ENCODE measurements at places on chromosomes 12 and 14.
A peak's percentile ranks its signal among the peaks of the same experiment; 100 is the strongest.

- no peak for DNase-seq
These were observed 223.7 kb downstream of the TMTC2 start for GRCh38 chr12:82910246-82910893.

DNA sequence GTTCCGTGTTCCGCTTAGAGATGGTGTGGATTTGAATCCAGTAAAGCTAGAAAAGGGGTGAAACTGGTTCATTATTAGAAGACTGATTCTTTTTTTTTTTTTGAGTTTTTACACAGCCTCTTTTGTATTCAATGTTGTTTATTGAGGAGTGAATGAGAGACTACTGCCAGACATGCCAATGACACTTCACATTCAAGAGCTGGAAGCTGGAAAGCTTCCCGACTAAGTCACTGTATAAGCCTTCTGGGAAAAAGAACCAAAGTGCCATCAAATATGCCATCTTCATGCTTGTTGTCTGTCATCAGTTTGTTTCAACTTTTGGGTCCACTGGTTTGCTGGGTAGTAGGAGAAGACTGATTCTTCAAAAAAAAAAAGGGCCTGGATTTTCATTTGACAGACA, 164.8 kb downstream of the ATP23 start:
- no peak for DNase-seq

- DNase-seq: no peak
These were observed 25.0 kb upstream of the GSG1 start for GRCh38 chr12:13128291-13128965.

GRCh38 chr12:12770262-12770661, 15.2 kb upstream of the APOLD1 start:
- no peak for DNase-seq

- DNase-seq: no peak
These were observed 321.1 kb downstream of the EGLN3 start for GRCh38 chr14:33629792-33630191.

GRCh38 chr14:63428486-63428885, 109.8 kb upstream of the GPHB5 start:
- DNase-seq: no peak

DNA sequence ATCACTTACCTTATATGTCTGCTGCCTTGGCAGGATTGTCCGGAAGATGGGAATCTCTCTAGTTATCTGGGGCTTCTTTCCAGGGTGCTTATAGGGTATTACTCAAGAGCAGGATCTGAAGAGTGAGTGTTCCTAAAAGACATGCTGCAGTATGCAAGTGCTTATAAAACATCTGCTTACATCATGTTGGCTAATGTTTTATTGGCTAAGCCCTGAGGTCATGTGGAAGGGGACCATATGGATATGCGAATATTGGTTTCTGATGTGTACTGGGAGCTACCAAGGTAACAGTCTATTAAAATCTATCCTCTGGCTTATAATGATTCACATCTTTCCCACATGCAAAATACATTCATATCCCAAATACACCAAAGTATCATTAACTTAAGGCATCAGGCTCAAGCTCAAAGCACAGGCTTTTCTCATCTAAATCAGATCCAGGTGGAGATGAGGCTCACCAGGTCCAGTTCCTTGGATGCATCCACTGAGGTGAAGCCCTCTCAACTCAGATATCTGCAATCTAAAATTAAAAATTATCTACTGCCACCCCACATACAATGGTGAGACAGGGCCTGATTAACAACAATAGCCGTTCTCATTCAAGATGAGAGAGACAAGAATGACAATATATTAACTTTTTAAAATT, 29.8 kb downstream of the LRRIQ1 start:
- DNase-seq: no peak

DNA sequence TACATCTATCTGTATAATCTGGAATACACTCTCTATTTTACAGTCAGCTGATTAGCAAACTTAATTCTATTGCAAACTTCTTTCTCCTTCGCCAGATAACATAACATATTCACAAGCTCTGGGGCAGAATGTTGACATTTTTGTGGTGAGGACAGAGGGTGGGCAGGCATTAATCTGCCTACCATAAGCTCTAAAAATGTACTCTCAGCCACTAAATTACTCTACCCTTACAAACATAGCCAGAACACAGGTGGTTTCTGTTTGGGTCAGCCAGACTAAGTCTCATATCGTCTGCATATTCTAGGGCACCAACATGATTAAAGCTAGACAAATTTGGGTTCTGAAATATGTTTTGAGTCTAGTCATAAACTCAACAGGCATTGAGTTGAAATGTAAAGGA, 90.1 kb downstream of the SLC6A15 start:
- no peak for DNase-seq

- DNase-seq: no peak
These were observed 29.4 kb upstream of the CTDSP2 start for GRCh38 chr12:57875753-57876547.

GRCh38 chr14:36988989-36989388, 183.4 kb downstream of the SLC25A21 start:
- DNase-seq: no peak

GRCh38 chr14:91283666-91284065, 39.2 kb upstream of the GPR68 start:
- DNase-seq: no peak

GRCh38 chr12:126676434-126676833, 1590.5 kb upstream of the TMEM132C start:
- DNase-seq: no peak

GRCh38 chr12:77357655-77358054, 292.3 kb upstream of the E2F7 start:
- no peak for DNase-seq

DNA sequence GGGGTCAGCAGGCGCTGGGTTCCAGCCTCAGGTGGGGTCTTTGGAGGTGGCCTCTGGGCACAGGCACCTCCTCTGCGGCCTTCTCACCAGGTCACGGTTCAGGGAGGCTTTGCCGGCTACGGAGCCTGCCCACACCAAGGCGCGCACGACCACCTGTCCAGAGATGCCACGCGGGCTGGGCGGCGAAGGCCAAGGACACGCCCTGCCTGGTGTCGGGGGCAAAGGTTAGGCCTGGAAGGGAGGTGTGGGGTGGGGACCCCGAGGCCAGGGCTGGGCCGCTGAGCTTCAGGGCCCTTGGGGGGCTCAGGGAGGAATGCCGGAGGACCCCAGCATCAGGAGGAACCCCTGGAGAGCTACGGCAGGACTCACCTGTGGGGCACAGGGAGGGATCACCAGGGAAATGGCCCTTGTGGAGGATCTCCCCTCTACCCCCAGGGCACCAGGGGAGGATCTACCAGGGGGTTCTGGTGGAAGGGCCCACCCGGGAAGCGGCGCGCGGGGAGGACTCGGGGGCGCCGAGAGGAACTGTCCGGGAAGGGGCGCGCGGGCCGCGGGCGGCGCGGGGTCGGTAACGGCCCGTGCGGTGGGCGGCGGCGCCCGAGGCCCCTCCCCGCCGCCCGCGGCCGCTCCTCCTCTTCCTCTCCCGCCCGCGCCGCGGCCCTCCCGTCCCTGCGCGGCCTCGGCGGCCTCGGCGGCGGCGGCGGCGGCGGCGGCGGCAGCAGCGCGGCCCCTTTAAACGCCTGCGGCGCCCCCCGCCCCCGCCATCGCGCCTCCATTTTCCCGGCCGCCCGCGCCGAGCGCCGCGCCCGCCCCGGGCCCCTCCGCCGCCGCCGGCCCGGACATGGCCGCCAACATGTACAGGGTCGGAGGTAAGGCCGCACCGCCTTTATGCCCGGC, at the start of gene MTA1:
Gene MTA1 (plus strand): TSS at position 633 of the 897 bp plus-strand sequence. CDS start 209 bp downstream, at position 842.
- peak; percentile 38 for DNase-seq

DNA sequence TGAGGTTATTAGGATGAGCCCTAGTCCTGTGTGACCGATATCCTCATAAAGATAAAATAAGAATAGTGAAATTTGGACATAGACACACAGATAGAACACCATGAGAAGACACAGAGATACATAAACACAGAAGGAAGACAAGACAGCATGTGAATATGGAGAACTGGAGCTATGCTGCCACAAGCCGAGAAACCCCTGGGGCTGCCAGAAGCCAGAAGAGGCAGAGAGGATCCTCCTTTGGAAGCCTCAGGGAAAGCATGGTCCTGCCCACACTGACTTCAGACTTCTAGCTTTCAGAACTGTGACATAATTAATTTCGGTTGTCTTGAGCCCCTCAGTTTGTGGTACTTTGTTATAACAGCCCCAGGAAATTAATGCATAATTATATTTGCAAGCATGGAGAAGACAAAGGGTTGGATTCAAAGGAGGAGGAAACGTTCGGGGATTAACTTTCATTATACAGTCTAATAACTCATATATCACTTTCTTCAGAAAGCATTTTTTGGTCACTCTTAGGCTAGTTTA, 1501.8 kb upstream of the FLRT2 start:
- DNase-seq: no peak
